ENCODE measurements at places on chromosomes 6 and 20.

GRCh38 chr6:37170273-37171200 is 585 bp downstream of the PIM1 start:
- no peak for DNase-seq

DNA sequence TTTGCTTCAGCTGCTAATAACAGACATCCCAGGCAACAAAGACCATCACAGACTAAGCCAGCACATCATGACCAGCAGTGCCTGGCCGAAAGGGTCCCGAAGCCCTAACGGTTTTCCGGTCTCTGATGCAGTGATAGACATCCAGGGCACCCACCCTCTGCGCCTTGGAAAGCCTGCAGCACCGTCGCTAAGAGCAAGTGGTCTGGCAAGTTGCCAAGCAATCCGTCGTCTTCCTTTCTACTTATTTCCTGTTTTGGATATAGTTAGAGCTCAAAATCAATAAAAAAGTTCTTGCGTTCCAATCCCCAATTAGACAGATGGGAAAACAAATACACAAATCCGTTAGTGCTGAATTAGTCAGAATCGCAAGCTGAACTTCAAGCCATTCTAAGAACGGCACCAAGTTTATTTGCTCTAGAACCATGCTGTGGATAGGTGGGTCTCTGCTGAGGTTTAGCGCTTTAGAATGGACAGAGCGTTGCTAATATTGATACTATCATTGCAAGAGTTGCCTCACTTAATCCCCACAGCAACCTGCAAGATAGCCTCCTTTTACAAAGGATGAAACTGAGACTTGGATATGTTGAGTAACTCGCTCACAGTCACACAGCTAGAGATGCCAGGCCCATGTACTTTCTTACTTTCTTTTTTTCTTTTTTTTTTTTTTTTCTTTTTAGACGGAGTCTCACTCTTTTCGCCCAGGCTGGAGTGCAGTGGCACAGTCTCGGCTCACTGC is 163.3 kb upstream of the SNX9 start:
- DNase-seq: no peak

GRCh38 chr20:49692941-49693340 is 20.7 kb downstream of the B4GALT5 start:
- no peak for DNase-seq

DNA sequence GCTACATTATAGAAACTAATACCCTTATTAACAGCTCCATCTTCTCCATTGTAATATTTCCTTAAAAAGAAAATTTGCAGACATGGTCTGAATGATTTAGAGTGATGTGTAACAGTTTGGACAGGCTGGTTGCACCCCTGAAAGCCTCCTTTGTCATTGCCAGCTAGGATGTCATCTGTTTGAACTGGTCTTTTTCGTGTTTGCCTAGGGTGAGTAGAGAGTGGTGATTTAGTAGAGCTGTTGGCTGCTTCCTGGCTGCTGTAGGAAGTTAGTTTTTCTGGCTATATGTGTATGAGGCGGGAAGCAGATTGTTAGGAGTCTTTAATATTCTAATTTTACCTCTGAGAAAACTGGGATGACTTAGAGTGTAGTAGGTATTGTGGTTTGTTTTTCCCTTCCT is 101.1 kb downstream of the ZFAND3 start:
- DNase-seq: peak; percentile 44

DNA sequence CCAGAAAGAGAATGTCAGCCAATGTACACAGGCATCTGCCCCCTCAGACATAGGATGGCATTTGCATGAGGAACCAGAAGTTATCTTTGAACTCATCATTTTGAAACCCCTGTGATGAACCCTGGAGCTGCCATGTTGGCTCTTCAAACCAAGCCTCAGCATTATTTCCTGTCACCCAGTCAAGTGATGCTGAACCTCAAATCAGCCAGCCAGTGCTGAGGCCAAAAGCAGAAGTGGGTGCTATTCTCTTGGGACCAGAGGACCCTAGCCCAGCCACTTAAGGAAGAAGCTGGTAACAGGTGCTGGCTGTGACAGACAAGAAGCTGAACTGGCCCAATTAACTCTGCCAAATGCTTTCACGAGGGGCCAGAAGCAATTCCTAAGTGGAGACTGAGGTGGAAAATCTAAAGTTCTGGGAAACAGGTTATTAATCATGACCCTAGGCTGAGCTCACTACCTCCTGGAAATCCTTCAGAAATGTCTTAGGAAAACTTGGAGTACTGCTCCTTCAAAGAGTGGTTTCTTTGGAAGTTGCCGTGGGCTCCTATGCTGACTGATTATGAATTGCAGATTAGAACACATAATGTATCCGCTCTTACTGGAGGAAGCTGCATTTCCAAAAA is 4.0 kb downstream of the PKIG start:
- no peak for DNase-seq

GRCh38 chr20:49405696-49406095 is 76.8 kb downstream of the KCNB1 start:
- DNase-seq: no peak

GRCh38 chr20:23106271-23106851 is 20.2 kb upstream of the CD93 start:
- DNase-seq: no peak

DNA sequence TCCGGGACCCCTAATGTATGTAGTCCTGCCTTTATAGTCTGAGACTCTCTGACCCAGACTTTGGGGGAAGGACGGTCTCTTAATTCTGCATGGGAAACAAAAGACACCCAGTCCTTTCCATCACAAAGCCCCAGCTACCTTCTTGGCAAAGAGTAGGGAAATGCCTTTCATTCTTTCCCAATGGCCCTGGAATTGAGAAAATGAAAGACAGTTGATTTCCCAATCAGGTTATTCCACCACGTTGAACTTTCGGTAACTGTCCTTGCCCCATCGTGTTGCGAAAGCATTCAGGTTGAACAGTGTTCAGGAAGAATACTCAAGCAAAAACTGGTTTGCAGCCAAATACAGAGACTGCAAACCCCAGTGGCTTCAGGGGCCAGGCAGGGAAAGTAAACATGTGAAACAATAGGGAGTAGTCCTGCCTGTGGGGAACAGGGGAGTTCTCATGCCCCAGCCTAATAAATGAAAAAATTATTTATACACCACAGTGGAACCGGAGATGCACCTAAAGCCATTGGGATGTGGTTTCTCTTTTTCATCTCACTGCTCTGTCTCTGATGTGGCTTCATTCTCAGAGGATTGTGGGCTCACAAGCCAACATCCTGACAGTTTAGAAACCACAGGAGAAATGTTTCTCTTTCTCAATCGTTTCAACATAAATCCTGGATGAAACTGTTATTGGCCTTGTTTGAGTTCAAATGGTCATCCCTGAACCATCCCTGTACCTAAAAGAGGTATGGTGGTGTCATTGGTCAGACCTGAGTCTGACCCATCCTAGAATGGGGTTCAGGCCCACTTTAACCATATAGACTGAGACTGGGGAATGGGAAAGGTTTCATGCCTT is 44.2 kb upstream of the SLC9A8 start:
- DNase-seq: no peak

DNA sequence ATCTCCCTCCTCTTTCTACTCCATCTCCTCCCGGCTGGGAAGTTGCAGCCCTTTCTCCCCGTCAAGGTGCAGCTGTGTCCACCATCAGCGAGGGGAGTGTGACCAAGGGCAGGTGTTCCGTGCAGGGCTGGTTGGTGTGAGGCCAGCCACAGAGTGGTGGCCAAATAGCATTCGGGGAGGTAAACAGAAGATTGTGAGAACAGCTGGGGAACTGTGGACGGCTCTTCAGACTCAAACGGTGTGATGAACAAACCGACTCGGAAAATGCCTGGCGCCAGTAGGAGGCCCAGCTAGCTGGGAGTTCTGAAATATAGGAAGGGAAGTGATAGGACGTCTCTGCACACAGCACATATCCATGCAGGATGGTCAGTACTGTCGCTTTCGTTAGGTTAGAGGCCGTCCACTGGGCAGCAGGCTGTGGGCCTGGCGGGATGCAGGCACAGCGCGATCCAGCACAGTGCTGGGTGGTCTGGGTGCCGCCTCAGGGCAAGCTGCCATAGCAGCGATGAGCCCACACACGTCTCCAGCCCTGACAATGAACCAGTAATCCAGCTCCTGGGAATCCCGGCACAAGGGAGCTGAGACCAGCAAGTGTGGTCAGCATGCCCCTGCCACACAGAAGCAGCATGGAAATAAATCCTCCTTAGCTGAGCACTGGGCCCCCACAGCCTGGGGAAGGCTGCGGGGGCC is 258.1 kb downstream of the TAF4 start:
- DNase-seq: no peak

- DNase-seq: no peak
Observed at GRCh38 chr6:118935331-118935668, 341 bp upstream of the MCM9 start.

- no peak for DNase-seq
Observed at GRCh38 chr20:58438970-58439808, 50.2 kb downstream of the VAPB start.

- no peak for DNase-seq
Observed at GRCh38 chr6:144607998-144608735, 323.0 kb downstream of the UTRN start.

GRCh38 chr6:5163247-5163646 is 78.1 kb downstream of the PPP1R3G start:
- DNase-seq: no peak
